Activated naive CD8-positive, alpha-beta T cell treated with anti-CD3 and anti-CD28 coated beads, Interleukin-2, amount 10 ng/mL, durations not matched to agents 7 days and 5 days (primary cell): ENCODE measurements at places on chromosomes 7 and 10. TPM values are rescaled to one million over a fixed set of nuclear protein-coding genes. Genes with fewer than 3 reads are reported as not detected.
A peak's percentile ranks its signal among the peaks of the same experiment; 100 is the strongest.

DNA sequence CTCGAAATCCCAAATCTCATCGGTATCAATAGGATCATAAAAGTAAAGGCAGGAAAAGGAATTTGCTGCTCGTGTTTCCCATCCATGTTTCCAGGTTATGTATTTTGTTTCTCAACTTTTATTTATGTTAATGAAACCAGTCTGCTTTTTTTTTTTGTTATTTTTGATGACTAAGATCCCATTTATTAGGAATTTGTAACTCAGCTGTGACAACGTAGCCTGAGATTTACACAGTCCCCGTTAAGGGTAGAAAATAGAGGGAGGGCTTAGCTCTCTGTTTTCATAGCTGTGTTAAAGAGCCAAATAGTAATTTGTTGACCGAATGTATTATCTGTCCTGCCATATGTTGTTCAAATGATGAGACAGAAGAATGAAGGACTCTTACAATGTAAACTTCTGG is 164.0 kb downstream of the MGMT start:
- peaks cover 14% of the 10 kb centered on the region for H3K36me3 ChIP-seq
- no peak for DNase-seq
- peaks cover 2% of the 10 kb centered on the region for H3K4me1 ChIP-seq
- no peak overlapping the region for H3K4me3 ChIP-seq
- no peaks in the 10 kb centered on the region for H3K27me3 ChIP-seq

Gene RPEL1
- total RNA-seq = not detected

Gene UNCX
- not detected for total RNA-seq

Gene ANKRD1
- total RNA-seq = not detected

DNA sequence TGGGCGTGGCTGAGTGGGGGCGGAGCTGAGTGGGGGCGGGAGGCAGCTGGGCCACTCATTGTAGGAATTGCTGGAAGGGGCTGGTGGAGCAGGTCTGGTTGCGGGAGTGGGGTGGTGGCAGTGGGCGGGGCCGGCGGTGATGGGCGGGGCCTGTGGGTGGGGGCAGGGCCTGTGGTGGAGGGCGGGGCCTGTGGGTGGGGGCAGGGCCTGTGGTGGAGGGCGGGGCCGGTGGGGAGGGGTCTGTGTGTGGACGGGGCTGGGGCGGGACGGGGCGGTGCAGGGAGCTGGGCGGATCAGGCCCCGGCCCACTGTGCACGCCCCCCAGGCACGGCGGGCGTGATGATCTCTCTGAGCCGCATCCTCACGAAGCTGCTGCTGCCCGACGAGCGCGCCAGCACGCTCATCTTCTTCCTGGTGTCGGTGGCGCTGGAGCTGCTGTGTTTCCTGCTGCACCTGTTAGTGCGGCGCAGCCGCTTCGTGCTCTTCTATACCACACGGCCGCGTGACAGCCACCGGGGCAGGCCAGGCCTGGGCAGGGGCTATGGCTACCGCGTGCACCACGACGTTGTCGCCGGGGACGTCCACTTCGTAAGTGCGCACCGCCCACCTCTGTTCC is 14.0 kb downstream of the SLC29A4 start:
- no peaks in the 10 kb centered on the region for H3K36me3 ChIP-seq
- peak; percentile 78 for DNase-seq
- peak overlapping the region; percentile 82 for H3K4me3 ChIP-seq
- H3K4me1 ChIP-seq = peaks cover 13% of the 10 kb centered on the region

- H3K4me3 ChIP-seq = no peak overlapping the region
- H3K27ac ChIP-seq = no peak overlapping the region
- peaks cover 5% of the 10 kb centered on the region for H3K4me1 ChIP-seq
- no peak for DNase-seq
- H3K36me3 ChIP-seq = peaks cover 16% of the 10 kb centered on the region
These were observed 38.9 kb upstream of the RHEB start for GRCh38 chr7:151558575-151558974.

GRCh38 chr10:86715836-86716235 is 40.6 kb upstream of the BMPR1A start:
- peaks cover 5% of the 10 kb centered on the region for H3K27me3 ChIP-seq
- H3K27ac ChIP-seq = no peak overlapping the region
- H3K4me3 ChIP-seq = no peak overlapping the region

- H3K36me3 ChIP-seq = no peaks in the 10 kb centered on the region
- DNase-seq = no peak
These were observed 2.5 kb upstream of the AVPI1 start for GRCh38 chr10:97689559-97690020.

- DNase-seq = no peak
- H3K27me3 ChIP-seq = no peaks in the 10 kb centered on the region
- no peak overlapping the region for H3K4me3 ChIP-seq
- no peak overlapping the region for H3K27ac ChIP-seq
These were observed 5.4 kb downstream of the ARHGAP21 start for GRCh38 chr10:24718031-24718855.

Gene ORC5
- total RNA-seq = 20.8 TPM
